ENCODE measurements at places on chromosomes 16 and 17.

DNA sequence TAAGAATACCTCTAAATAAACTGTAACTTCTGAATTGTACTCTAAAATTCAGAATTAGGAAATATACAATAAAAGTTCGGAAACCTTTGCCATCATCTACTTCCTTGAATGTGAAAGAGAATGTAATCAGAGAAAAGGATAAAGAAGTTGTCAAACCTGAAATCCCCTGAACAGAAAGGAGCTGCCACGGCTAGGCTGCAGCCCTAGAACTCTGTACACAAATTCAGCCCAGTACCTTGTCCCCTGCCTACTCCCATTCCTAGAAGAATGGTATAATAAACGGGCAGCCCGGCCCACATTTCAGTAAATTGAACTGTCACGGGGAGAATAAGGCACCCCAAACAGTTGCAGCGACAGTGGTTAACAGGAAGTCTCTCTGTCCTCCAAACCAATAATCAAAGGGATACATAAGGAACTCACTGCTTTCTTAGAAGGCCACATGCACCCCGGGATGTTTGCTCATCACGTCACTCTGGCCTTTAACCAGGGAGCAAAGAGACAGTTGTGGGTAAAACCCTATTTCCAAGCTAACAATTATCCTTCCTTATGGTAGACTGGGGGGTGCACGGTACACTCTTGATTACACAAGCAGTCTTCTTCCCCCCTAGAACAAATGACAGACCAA is 24.3 kb upstream of the RFFL start:
- DNase-seq = no peak

DNA sequence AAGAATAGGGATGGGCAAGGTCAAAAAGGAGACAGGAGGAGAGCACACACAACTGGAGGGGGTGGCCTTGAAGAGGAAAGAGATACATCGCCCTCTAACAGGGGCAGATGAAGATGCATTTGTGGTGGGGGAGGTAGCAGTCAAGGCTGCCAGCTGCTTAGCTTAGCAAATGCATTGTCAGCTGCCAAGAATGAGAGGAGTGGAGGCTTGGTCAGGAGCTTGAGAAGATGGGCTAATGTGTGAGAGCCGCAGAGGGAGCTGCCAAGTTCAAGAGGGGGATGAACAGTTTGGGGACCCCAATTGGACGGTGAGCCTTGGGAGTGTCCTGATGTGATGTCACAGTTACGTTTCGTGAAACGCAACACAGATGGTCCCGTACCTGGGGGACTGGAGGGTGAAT is 28.9 kb upstream of the GNA13 start:
- no peak for DNase-seq

GRCh38 chr16:50372611-50373344 is 4.0 kb upstream of the BRD7 start:
- no peak for DNase-seq

DNA sequence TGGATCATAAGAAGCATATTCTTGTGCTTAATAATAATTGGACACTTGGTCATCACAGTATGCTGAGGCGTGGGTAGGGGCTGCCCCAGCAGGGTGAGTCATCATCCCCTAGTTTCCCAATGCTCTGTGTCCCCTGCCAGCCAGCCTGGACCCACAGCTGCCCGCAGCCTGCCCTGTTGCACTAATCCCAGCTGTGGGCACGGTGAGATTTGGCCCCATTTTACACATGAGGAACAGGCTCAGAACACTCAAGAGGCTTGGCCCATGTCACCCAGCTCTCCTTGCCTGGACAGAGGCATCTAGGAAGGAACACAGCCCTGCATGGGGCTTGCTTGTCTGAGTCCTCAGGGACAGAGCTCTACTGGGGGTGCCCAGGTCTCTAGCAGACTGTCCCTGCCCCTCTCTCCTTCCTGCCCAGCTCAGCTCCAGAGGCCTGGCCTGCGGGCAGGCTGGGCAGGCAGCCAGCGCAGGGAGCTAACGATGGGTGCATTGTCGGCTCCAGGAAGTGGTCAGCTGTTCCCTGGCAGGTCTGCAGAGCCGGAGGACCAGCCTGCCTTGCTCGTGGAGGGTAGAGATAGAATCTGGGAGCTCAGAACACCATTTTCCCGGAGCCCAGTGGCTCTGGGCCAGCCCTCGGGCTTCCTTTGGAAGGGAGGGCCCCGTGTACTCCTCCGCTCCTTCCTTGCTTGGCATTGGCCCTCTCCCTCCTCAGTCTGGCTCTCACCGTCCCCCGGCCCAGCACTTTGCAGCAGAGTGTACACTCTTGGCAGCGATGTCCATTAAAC is 189.4 kb downstream of the RAB11FIP4 start:
- no peak for DNase-seq

DNA sequence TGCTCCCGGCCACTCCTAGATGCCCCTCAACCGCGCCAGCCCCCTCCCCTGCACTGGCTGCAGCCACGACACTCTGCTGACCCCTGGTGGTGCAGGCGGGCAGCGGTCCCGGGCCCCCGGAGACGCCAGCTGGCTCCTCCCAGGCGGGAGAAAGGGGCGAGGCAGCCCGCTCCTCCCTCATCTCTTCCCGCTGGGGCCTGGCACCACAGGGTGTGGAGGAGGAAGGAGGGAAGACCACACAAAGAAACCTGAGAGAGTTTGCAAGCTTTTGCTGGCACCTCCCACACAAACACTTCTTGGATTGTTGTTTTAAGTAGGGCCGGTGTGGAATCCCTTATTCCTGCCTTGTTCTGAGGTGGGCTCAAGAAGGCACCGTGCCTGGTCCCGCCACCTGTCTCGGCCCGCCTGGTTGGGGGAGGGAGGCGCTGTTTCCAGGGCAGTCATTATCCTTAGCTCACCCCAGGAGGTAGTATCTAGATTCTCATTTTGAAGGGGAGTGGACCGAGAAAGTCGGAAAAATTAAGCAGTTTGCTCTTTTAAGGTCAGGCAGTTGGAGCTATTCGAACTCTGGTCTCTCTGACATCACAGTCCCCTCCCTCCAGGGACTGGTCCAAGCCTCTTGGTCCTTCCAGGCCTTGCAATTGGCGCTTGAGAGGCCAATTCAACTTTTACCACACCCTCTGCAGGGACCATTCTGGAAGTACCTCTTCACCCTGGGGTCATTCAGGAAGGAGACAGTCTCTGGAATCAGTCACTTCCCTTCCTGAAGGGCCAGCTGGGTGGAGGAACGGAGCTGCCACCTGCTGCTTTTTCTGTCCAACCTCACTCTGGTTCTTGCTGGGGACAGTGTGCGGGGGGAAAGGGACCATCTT is 959 bp upstream of the ANKRD13B start:
- DNase-seq = peak; percentile 82

DNA sequence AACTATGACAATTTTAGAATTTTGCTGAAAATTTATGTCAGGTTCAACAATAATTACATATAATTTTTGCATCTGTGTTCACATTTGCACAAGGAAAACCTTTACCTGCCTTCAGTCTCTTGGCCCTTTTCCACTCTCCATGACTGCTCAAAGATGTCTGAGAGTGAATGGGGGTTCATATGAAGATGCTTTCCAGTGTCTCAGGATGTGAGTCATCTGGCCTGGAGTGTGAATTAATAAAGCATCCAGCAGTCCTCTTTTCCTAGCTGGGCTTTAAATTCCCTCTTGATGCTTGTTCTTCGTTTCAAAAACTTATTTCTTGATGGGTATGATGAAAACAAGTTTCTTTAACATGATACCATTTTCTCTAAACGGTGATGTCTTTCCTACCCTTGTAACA is 99.9 kb downstream of the CDK5R1 start:
- DNase-seq = no peak

DNA sequence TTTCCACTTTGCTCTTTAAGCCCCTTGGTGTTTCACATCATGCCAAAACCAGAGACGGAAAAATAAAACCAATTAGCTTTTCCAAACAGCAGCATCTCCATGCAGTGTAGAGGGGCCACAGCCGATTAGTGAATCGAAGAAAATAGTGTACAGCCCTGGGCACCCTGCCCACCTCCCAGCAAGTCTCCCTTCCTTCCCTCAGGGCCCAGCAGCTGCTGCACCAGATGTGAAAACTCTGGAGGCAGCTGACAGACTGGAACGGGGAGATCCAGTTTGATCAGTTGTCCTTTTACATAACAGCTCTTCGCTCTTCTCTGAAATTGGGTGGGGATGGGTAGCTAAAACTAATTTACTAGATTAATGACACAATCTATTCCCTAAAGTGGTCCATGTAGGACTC is 19.3 kb downstream of the TMEM11 start:
- DNase-seq = no peak

DNA sequence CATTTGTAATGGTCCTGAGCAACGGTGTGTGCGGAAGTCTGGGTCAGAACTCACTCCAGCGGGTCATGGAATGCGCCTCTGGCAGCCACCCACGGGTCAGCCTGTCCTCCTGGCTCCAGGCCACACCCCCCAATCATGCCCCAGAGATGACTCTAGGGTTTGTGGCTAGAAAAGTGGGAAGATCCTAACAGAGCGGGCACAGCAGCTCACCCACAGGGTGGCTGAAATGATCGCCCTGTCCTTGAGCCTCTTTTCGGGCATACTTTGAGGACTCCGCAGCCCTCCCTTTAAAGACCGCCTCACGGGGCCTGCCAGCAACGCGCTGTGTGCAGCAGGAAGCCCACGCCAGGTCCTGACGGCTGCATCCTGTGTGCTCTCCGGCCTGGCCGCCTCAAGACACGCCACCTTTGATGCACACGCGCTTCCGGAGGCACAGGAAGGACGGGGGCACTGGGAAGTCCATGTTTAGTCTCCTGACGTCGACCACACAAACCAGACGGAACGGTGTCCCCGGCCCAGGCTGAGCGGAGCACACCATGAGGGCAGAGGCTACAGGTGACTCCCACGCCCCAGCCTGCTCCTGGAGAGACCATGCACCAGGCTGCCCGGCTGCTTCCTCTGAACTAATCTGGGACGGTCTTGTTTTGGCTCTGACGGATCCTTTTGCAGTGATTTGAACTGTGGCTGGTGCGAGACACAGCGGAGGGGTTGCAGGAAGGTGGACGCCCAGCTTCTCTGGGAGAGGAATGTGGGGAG is 92.9 kb downstream of the TBC1D16 start:
- no peak for DNase-seq

- DNase-seq = no peak
These were observed 700 bp downstream of the TLCD2 start for GRCh38 chr17:1709403-1709951.

DNA sequence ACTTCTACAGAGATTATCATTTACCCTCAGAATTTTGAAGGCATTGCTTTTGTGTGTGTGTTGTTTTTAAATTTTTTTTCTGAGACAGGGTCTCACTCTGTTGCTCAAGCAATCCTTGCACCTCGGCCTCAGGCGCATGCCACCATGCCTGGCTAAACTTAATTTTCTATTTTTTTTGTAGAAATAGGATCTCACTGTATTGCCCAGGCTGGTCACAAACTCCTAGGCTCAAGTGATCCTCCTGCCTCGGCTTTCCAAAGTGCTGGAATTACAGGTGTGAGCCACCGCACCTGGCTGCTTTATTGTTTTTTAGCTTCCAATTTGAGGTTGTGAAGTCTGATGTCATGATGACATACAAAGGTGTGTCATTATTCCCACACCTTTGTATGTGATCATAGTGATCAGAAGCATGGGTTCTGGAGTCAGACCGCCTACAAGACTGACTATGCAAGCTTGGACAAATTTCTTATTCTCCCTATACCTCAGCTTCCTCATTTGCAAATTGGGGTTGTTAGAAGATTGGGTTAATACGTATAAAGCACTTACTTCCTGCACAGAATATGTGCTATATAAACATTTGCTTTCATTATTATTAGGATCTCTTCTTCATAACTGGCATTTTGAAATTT is 5.8 kb downstream of the SEPHS2 start:
- no peak for DNase-seq

DNA sequence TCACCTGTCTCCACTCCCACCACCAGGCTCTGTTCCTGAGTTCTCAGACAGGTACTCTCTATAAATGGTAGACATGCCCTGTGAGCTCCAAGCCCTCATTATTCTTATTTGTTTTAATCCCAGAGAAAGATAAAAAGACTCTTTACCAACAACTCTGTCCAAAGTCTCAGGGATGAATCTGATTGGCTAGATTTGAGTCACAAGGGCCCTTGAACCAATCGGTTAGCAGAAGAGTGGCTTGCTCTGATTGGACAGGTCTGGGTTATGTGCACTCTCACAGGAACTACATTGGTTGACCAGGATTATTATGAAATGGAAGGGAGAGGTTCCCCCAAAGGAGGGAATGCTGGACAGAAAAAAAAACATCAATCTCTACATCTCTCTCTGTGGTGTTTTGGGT is 7.5 kb downstream of the COTL1 start:
- no peak for DNase-seq

DNA sequence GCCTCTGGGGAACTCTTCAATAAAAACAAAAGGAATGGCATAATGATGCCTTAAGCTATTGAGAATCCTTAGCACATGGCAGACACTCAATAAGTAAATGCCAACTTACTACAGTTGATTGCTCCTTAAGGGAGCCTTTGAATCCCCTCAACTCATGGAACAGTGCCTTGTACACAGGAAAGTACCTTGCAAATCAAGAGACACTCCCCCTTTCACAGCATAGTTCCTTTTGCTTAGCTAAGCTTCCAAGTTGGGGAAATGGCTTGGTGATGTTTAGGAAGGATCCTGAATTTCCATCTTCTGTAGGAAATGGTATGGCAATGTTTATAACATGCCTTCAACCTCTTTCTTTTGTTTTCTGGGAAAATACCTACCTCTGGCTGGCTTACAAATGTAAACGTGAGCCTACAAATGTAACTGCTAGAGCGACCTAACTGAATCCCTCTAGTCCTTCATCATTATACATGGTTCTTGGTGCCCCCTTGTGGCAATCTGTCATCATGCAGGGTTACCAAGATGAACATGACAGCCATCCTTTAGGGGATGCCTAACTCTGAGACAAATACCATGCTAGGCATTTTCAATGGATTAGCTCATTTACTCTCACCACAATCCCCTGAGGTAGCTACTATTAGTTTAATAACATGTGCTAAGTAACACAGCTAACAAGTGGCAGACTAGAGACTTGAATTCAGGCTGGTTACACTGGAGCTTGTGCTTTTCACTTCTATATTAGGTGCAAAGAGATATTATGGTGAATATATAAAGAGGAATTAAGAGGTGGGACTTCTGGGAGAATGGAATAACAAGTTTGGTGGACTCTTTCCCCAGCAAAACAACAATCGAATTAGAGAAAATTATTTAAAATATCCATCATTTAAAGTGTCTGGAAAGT is 65.0 kb downstream of the MMD start:
- DNase-seq = peak; percentile 61

GRCh38 chr16:67664871-67665270 is 1.7 kb downstream of the ENKD1 start:
- DNase-seq = no peak

GRCh38 chr17:326010-326621 is 26.5 kb downstream of the RPH3AL start:
- DNase-seq = no peak

DNA sequence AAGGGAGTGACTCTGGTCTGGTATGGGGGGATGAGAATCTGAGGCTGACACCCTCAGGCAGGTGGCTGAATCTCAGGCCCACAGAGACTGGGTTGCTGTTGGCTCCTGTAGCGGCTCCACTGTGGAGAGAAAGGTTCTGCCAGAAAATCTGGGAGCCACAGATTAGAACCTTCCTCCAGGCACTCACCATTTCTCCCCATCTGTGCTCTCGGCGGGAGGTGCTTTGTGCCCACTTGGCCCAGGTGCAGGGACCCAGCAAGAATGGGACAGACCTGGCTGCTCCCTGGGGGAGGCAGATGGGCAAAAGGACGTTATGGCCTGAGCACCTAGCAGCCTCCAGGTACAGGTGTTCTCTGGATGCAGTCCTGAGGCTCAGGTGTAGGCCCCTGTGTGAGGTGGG is 20.1 kb downstream of the RAB11FIP3 start:
- DNase-seq = no peak

All from stimulated activated CD4-positive, alpha-beta T cell treated with anti-CD3 and anti-CD28 coated beads, Interleukin-4, amount 100 ng/mL, for 1 hour (primary cell).